ENCODE measurements at places on chromosomes 7 and 10.

DNA sequence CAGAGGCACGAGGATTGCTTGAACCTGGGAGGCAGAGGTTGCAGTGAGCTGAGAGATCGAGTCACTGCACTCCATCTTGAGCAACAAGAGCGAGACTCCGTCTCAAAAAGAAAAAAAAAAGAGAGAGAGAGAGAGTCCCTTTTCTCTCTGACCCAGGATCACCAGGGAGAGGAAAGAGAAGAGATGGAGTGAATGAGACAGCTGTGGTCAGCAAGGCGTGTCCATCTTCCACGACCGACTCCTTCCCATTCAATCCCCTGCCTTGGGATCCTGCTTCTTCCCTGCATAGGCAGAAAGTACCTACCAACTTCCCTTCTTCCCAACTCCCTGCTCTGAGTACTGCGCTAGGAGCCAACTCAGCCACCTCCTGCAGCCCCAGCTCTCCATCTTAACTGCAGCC lies 5.2 kb upstream of the ZAN start:
- no peak for DNase-seq

DNA sequence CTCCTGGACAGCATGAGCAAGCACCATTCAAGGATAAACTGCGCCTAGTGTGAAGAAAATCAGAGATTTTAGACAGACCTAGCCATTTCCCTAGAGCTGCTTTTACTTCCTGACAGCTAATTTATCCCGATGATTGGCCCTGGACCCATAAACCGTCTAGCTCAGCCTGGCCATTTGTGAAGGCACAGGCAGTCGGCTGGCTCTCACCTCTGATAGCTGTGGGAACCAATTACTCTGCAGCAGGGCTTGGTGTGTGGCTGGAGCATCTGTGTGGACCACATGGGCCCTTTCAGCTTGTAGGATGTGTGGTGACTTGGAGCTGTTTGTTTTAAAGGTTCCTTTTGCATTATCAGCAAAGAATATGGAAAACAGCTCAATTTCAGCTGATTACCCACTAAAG lies 111.1 kb upstream of the NPY start:
- DNase-seq: no peak

DNA sequence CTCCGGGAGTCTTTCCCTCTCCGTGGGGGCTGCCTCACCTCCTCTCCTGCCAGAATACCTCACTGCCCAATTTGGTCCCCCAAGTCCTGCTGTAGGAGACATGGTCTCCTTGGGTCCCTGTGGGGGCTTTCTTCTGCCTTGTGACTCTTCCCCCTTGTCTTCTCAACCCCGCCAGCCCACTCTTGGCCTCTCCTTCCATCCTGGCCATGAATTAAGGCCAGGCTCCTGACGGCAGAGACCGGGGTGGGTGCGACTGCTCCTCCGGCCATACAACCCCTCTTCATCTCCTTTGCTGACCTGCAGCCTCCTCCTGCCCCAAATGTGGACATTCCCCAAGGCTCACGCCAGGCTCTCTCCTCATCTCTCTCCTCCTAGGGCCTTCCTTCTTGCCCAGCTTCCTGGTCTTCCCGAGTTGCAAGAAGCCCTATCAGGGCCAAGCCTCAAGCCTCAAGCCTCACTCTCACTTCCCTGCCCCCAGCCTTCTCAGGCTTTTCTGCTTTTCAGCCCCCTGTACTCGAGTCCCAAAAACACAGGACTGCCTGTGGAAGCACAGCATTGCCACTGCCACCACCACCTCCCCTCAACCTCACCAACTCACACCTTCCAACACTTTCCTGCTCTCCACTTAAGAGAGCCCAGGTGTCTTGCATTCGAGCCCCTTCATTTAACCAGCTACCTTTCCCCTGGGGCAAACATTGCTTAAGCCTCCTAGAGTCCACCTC lies 1.3 kb downstream of the PNLIPRP2 start:
- no peak for DNase-seq

DNA sequence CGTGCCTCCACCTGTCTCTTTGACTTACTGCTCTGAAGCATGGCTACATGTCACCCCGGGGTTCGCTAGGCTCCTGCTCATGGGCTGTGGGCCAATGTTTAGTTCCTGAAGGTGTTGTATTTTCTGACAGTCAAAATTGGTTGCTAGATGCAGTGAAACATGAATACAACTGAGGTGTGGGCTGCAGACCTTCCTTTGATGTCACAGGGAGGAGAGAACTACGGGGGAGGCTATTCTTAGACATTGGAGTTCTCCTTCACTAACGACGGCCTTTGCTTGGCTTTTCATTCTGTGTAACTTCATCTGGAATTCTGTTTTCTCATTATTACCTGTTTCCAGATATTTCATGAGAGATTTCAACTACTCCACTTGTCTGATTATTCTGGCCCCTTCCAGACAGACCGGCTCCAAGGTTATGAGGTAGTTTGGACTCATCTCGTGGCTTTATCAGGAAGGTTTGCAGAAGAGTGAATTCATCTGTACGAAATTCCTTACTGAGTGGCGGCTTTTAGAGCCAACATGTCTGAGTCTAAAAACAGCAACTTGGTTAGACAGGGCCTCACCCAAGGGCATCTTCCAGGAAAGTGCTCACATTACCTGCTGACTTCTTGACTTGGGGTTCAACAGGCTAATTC lies 774.7 kb downstream of the SUGCT start:
- DNase-seq: no peak

DNA sequence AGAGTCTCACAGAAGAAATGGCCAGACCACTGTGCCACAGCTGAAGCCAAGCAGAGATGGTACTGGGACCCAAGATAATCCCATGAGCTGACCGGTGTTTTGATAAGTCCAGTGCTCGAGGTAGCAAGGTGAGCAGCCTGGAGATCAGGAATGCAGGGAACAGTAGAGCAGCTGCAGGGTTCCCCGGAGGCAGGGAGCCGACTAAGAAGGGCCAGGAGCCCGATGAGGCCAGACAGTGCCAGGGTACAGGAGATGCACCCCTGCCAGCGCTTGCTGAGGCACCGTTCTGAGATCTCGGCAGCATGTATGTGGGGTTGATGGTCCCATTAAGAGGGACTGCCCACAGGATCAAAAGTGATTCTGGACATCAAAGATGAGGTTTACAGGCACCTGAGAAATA lies 47.1 kb downstream of the VSTM4 start:
- no peak for DNase-seq

DNA sequence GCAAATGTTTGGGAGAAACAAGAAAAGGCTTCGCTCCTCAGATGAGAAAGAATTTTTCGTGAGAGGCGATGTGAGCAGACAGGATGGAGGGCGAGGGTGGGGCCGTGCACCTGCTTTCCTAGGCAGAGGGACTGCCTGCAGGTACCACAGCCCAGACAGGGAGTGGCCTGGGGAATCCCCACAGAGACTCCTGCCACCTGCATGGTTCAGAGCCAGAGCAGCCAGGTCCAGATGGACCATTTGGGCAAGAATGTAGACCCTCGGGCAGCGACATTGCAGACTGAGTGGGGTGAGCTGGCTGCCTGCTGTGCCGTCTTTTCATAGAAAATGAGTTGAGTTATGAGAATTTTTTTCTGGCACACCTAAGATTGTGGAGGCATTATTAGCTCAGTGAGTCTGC lies 216.8 kb downstream of the SNX10 start:
- DNase-seq: no peak

DNA sequence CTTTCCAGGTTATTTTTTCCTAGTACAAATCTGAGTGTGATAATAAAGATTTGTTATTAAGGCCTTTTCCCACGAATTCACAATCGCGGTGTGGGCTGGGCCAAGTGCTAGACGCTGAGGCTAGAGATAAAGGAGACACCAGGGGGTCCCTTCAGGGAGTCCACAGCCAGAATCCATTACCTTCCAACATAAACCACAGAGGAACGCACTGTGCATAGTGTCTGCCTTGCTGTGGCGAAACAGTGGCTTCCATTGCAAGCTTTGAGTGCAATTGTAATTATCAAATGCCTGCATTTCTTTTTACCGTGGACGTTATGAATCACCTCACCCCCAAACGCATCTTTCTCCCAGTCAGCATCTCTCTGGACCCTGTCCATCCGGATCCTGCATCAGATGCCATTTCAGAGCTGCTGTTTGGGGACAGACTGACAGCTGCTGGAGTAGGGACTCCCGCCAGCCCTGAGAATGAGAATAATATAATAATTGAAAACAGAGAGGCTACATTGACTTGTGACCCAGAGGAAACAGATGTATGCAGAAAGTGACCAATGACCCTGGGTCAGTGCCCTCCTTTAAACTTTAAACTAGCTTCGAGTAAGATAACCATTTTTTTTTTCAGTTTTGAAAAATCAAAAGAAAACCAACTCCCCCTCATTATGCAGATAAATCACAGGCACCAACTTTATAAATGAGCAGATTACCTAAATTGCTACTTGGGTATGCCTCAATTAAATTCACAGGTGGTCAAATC lies 456.2 kb upstream of the NRP1 start:
- DNase-seq: no peak

DNA sequence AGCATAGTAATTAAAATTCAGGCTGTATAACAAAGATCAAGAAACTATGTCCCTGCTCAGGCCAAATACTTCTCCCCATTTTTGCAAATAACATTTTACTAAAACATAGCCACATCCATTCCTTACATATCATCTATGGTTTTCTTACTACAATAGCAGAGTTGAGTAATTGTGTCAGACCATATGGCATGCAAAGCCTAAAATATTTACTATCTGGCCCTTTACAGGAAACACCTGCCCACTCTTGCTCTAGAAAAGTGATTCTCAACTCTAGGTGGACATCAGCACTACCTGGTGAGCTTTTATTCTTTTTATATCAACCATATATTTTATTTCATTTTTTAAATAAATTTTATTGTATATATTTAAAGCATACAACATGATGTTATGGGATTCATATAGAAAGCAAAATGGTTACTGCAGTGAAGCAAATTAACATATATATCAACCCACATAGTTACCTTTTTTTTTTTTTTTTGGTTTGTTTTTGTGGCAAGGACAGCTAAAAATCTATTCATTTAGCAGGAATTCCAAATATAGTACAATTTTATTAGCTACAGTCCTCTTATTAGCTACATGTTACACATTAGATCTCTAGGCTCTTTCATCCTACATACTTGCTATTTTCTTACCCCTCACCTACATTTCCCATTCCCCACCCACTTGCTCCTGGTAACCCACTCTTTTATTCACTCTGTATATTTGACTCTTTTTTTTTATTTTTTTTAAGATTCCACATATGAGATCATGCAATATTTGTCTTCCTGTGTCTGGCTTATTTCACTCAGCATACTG lies 19.6 kb downstream of the ABI1 start:
- DNase-seq: no peak

DNA sequence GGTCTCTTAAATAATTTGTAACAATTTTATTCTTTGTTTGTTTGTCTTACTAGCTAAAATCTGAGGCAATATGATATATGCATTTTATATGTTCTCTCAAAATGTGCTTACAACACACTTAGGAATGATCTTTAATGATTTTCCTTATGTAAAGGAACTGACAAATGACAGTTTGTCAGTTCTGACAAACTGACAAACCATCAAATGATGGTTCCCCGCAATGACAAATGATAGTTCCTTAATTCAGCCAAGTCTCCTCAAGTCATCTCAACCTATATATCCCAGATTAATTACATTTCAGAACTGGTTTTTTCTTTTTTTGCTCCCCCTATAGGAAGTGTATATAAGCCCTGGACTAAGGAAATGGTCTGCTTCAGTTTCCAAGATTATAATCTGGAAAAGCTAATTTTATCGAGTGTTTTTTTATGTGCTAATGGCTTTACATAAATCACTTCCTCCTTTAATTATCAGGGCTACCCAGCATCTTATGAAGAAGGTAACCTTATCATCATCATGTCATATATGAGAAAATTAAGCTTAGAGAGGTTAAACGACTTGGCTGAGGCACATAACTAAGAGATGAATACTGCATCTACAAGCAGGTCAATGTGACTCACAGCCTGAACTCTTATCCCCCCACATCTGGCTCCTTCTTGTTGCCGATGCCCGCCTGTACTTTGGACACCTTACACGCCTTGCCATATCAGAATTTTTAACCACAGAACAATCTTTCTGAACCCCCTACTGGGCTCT lies 75.1 kb downstream of the RELN start:
- no peak for DNase-seq

GRCh38 chr7:155506854-155507337 lies 39.5 kb downstream of the CNPY1 start:
- DNase-seq: no peak

- DNase-seq: no peak
These were observed 41.3 kb downstream of the ARID5B start for GRCh38 chr10:61942604-61943461.

DNA sequence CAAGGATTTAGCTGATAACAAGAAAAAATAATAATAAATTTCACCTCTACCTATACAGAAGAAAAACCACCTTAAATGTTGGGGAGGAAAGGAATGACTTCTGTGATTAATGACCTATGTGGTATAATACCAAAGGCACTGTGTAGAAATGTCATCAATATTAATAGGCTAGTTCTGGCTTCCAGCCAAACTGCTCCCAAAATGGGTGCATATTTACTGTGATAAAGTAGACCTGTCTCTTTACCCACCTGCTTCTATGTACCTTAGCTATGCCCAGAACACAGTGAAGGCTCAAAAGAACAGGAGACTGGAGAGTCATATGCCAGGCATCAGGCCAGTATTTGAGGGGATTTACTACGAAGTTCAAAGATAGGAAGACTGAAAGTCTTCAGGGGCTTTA lies 76.0 kb downstream of the ATE1 start:
- no peak for DNase-seq

DNA sequence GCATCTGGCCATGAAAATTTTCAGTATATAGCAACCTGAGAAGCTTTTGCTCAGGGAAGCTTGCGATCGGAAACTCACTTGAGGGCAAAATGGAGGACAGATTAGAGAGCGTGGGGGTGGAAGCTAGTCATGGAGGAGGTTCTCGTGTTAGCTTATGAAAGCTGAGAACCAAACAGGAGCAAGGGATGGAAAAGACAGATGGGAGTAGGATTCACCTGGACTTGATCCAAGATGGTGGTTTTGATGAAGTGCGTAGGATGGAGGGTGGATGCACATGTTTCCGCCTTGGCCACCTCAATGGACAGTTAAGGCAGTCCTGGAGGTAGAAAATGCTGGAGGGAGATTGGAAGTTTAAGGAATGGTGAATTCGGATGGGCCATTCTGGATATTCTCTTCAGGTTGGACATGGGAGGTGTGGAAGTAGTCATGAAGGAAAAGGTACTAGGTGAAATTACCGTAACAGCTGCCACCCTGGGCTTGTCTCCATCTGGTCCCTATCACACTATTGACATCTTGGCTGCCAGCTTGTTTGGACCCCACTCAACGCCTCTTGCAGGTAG lies 6.3 kb upstream of the C10orf95 start:
- DNase-seq: no peak

DNA sequence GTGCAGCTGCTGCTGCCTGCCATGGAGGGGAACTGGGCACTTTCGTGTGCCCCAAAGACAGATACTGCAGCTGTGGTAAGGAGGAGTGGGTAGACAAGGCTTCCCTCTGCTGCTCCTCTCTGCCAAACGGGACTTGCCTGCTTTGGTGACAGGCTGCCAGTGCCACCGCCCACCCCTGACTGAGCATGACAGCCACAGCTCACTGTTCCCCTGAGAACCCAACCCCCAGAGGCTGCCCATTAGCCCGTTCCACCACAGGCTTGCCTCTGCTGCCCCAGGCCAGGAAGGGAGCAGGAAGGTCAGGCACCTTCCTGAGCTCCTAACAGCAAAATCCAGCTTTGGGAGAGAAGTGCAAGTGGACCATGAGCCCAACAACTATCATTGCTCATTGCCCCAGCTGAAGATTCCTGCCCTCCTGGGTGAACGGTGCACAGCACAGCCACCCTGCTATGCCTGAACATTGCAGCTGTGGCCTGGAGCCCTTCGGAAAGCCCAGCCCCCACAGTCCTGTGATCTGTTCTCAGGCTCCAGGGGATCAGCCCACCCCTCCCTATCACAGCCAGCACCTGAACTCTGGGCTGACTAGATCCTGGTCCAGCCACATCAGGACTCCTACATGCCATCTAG lies 58.7 kb upstream of the ANTXRL start:
- no peak for DNase-seq

- DNase-seq: no peak
These were observed 12.4 kb downstream of the TMEM273 start for GRCh38 chr10:49175587-49176309.

Data from stimulated activated CD4-positive, alpha-beta T cell treated with anti-CD3 and anti-CD28 coated beads, Interleukin-15, amount 100 ng/mL, for 48 hours (primary cell).